Fibroblast of skin of right biceps (primary cell): ENCODE measurements at places on chromosomes 16 and 17.

GRCh38 chr16:25210758-25211157 lies 6.0 kb upstream of the AQP8 start:
- DNase-seq: peak; percentile 68

- DNase-seq: no peak
These were observed 133.7 kb upstream of the SEC14L1 start for GRCh38 chr17:77006971-77007649.

DNA sequence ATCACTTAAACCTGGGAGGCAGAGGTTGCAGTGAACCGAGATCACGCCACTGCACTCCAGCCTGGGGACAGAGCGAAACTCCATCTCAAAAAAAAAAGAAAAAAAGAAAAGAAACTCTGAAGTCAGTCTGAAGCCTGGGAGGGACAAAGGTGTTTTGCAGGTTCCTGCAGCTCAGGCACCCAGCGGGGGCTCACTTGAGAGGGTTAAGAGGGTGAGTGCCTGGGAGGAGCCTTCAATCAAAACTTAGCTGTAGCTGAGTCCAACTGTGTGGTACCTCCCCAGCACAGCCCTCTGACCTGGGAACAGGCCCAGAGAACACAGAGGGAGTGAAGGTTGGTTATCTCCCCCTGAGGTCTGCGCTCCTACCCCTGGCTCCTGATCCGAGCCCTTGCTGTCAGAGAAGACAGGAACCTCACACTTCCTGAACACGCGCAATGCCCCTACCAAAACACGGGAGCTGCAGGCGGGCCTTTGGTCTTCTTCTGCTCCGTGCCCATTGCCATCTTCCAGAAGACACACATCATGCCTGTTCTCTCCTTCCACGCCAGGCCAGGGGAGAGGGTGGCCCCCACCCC lies 20.4 kb upstream of the ZC3H18 start:
- no peak for DNase-seq

DNA sequence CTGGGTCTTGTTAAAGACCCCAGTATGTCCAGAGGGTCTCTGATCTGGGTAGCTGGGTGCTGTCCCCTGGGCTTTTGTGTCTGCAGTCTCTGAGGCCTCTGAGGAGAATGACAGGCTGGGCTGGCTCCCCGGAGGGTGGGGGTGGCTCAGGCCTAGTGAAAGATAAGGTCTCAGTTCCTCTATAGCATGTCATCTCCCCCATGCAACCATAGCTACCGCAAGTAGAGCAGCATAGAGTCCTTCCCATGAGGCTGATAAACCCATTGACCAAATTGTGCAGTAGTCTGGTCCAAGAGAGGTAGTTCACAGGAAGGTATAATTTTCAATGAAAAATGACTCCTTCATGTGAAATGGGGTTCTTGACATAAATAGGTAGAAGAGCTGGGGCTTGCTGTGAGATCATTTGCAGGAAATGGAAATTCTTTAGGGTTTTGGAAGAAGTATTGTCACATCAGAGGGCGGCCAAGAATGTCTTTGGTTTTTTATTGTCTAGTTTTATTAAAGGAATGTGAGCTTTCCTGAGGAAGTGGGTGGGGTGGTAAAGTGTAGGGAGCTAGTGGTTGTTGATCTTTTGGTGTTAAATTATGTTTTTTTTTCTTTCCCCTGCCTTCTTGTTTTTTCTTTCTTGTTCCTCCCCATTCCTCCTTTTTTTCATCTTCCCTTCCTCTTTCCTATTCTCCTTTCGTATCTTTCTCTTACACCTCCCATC lies 21.0 kb downstream of the SLC7A6OS start:
- peak; percentile 51 for DNase-seq

GRCh38 chr17:41437254-41437653 lies 3.5 kb downstream of the KRT38 start:
- no peak for DNase-seq

DNA sequence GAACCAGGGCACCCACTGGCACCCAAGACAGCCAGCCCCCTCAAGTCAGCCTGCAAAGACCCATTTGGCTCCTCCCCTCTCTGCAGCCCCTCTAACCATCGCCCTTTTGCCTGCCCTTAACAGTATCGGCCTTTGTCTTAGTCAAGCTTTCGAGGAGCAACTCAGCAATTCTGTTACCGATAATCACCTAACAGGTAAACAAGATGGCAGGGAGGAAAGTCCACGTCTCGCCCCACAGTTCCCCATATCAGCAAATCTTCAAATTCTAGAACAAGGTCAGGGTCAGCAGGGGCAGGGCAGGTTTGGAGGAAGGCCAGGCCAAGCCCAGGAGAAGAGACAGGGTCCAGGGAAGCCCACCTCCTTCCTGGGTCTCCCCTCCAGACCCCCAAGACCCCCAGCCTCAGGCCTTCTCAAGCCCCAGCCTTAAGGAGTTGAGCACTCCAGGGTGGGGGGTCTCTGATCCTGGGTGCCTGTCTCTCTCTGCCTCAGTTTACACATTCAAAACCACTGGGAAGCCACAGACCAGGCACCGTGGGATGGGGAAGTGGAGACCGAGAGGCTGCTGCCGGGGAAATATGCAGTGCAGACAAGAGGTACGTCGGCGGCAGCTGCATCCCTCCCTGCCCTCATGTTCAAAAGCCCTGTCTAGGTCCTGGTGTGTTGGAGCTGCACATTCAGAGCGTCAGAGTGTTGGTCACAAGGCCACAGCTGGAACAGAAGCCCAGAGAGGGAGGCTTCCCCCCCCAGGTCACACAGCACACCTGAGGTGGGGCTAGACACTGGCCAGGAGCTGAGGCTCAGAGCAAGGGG lies 3.9 kb upstream of the OSGIN1 start:
- no peak for DNase-seq

DNA sequence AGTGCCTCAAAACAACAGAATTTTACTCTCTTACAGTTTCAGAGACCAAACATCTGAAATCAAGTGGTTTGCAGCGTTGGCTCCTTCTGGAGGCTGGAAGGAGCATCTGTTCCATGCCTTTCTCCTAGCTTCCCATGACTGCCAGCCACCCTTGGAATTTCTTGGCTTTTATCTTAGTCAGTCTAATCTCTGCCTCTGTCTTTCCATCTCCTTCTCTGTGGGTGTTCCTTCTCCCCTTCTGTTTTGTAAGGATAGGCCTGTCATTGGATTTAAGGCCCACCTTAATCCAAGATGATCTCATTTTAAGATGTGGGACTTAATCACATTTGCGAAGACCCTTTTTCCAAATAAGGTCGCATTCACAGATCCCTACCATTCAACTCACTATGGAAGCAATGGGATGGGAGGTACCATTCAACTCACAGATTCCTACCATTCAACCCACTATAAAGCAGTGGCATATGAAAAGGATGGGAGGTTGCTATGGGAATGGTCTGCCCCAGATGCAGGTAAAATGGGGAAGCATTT lies 321.8 kb downstream of the WWOX start:
- no peak for DNase-seq

GRCh38 chr17:27356091-27356705 lies 62.3 kb downstream of the WSB1 start:
- DNase-seq: no peak

DNA sequence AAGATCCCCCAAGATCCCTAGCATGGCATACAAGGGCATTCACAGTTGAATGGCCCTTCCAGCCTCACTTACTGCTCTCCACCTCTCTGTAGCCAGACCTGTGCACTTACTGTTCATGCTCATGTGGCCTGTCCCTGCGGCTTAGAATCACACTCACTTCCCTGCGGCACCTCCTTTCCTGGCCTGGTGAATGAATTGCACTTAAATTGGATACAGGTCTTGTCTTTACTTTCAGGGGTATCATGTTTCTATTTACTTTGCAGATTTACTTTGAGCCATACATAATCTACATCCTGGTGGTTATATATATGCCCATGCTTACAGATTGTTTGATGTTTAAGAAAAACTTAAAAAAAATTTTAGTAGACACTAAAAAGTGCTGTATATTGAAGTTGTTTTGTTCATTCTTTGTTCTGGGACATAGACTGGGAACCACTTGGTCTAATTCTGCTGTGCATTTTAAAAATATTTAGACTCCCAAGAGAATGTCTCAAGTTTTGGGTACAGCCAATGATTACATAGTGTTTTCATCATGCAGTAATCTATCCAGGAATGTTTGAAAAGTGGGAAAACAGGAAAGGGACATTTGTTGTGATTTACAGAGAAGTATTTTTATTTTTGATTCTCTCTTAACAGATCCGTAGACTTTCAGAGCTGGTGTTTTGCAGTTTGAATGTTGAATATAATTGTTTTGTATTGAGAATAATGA lies 63.9 kb downstream of the NUP88 start:
- peak; percentile 19 for DNase-seq

DNA sequence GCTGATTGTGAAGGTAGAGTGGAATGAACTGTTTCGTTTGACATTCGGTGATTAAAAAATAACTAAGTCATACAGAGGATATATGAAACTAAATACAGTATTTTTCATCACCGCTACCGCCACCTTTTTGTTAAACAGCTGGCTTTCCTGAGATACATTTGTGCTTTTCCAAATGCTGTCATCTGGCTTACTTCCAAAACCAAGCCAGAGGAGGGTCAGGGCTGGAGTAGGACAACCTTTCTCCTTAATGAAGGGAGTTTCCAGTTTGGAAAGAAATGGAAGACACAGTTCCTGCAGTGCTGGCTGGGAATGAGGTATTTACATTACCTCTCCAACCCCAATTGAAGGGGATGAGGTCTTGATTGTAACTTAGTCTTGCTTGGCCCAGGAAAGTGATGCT lies 3.2 kb downstream of the TNRC6C start:
- no peak for DNase-seq

GRCh38 chr17:68020409-68020756 lies 15.2 kb upstream of the KPNA2 start:
- DNase-seq: no peak

DNA sequence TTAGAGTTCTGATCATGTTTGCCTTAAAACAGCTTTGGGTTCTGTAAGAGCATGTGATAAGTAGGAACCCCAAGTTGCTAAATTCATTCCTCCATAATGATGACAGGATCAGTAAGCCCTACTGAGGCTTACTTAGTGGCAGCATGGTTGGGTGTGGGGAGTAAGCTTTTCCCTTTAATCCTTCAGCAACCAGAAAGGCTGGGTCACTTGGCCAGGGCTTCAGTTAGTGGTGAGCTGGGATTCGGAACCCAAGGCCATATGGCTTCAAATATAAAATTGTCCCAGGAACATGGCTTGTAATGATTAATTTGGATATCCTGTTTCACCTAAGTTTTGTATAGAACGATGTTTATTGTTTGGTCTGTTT lies 850 bp downstream of the GINS3 start:
- peak; percentile 17 for DNase-seq

- DNase-seq: peak; percentile 36
These were observed 518 bp downstream of the SH2B1 start for GRCh38 chr16:28863929-28864793.

GRCh38 chr16:1351215-1351581 lies 480 bp downstream of the TSR3 start:
- DNase-seq: no peak

DNA sequence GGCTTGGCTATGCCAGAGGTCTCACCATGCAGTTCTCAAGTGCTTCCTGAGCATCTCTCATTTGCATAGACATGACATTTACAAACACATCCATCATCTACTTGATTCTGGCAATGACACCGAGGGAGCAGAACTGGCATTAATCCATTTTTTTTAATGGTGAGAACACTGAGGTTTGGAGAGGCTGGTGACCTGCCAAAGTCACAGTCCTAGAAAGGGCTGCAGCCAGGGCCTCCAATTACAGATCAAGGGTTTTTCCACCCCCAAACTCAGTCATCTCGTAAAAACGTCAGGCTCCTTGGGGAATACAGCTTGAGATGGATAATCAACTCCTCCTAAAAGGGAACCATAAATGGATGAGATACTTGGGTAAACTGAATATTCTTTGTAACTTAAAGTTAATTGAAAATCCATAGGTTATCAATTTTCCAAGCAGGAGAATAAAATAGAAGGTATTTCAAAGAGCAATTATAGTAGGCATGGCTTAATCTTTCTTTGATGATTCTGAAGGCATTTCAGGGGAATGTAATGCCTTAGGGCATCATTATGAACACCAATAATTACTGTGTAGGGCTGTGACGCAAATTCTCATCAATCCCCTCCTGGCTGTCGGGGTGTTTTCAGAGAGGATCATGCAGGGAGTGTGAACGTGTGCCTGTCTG lies 9.4 kb upstream of the MEOX1 start:
- peak; percentile 67 for DNase-seq

- DNase-seq: peak; percentile 92
These were observed at the start of gene KRTAP2-4 for GRCh38 chr17:41065829-41066624. TSS of gene KRTAP2-4 (minus strand) at chr17:41065879. CDS start at chr17:41065845, 34 bp downstream.

- no peak for DNase-seq
These were observed 97.6 kb downstream of the C16orf78 start for GRCh38 chr16:49471038-49471727.

DNA sequence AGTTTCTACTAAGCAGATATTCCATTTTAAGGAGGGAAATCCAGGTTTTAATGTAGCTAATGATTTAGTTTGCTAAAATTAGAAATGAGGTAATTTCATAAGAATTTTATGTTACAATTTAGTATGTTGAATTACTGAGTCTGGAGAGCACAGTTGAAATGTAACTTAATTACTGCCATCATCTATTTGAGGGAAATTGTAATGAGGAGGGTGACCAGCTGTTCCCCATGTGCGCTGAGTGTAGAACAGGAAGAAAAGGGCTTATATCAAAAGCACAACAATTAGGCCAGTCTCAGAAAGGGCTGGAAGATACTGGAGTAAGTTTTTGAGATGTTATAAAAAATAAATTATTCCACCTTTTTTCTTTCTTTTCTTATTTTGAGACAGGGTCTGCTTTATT lies 735.1 kb upstream of the GOT2 start:
- DNase-seq: peak; percentile 11

DNA sequence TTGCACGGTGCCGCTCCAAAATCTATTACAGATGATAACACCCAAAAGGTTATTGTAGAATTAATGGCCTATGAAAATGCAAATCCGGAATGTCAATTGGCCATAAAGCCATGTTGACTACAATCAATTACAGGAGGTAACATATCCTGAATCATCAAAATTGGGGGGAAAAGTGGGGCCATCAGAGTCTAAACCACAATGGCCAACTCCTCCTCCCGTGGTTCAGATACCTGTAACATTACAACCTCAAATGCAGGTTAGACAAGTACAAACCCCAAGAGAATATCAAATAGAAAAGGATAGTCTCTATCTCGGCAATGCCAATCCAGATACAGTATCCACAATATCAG lies 14.9 kb downstream of the FLYWCH1 start:
- DNase-seq: no peak

DNA sequence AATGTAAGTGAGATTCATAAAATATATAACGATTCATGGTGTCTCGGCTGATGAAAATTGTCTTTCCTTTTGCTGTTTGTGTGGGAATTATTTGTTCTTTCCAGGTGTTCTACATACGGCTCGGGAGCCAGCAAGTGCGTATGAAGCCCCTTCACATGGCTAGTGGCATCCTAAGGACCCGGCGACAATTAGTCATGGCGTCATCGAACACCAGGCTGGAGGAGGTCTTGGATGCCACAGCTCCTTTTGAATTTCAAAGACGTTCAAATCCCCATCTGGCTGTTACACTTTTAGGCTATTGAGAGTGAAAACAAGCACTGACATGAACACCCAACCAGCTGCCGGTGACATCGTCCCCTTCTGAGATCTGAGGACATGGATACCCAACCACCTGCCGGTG lies 397.7 kb upstream of the TNRC6C start:
- no peak for DNase-seq

- no peak for DNase-seq
These were observed 66.5 kb downstream of the MGAT5B start for GRCh38 chr17:76934561-76935320.
